ENCODE measurements at places on chromosomes 12 and 14. TPM values are rescaled to one million over a fixed set of nuclear protein-coding genes. Genes with fewer than 3 reads are reported as not detected.

HOXC10 gene
- total RNA-seq: not detected

SUSD6 gene
- 5.6 TPM for total RNA-seq

RIN3 gene
- total RNA-seq: 5.4 TPM

NUAK1 gene
- total RNA-seq: 4.6 TPM

ENDOU gene
- total RNA-seq: 0.17 TPM

All from fibroblast of lung (primary cell).